ENCODE measurements at places on chromosomes 6 and 20.

DNA sequence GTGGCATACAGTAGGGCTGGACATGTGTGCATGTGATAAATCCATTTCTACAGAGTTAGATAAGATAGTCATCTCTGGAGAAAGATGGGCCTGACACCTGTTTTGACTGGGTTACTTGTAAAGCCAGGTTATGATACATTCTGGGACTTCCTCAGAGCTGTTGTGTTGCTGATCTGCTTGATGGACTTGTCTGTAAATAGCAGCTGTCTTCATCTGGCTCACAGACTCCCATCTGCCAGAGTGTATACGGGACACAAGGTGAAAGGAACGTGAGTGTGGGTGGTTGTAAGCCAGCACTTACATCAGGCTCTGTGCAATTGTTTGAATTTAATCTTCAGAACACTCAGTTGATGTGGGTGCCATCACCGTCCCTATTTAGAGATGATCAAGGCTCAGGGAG is 49.8 kb downstream of the ZDHHC14 start:
- no peak for DNase-seq

- DNase-seq, result no peak
Observed at GRCh38 chr6:96675597-96675996, 112.7 kb downstream of the FHL5 start.

- DNase-seq, result no peak
Observed at GRCh38 chr6:165231177-165231576, 78.2 kb downstream of the C6orf118 start.

DNA sequence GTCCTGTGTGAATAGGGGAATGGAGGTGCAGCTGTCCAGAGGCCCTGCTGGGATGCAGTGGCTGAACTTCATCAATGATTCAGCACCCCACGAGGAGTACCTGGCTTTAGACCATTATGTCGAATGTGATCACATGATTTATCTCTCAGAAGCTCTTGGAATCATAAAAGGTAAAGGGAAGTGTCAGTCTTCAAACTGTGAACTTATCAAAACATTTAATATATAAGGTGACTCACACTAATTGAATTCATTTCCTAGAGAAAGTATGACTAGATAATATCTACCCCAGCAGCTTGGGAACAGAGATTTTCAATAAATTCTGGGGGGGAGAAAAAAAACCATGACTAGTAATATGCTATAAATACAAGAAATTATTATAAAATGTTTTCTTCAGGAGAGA is 29.5 kb downstream of the ALDH8A1 start:
- DNase-seq, result no peak

GRCh38 chr6:102215425-102215824 is 821.9 kb downstream of the GRIK2 start:
- no peak for DNase-seq

GRCh38 chr6:132400555-132400882 is 756 bp downstream of the MOXD1 start:
- DNase-seq, result no peak

- DNase-seq, result no peak
Observed at GRCh38 chr6:167150941-167151549, 6.7 kb downstream of the GPR31 start.
